ENCODE measurements at places on chromosomes 13 and 19. TPM values are rescaled to one million over a fixed set of nuclear protein-coding genes. Genes with fewer than 3 reads are reported as not detected.

ZNF99 gene
- total RNA-seq, result not detected

MISP gene
- total RNA-seq, result not detected

DNA sequence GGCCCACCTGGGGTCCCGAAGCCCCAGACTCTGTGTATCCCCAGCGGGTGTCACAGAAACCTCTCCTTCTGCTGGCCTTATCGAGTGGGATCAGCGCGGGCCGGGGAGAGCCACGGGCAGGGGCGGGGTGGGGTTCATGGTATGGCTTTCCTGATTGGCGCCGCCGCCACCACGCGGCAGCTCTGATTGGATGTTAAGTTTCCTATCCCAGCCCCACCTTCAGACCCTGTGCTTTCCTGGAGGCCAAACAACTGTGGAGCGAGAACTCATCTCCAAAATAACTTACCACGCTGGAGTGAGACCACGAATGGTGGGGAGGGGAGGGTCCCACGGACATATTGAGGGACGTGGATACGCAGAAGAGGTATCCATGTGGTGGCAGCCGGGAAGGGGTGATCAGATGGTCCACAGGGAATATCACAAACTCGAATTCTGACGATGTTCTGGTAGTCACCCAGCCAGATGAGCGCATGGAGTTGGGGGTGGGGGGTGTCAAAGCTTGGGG is 1.0 kb upstream of the ICAM5 start:
- H3K4me1 ChIP-seq, result peaks cover 77% of the 10 kb centered on the region
- H3K36me3 ChIP-seq, result peaks cover 21% of the 10 kb centered on the region
- H3K27me3 ChIP-seq, result peaks cover 59% of the 10 kb centered on the region
- DNase-seq, result no peak

DNA sequence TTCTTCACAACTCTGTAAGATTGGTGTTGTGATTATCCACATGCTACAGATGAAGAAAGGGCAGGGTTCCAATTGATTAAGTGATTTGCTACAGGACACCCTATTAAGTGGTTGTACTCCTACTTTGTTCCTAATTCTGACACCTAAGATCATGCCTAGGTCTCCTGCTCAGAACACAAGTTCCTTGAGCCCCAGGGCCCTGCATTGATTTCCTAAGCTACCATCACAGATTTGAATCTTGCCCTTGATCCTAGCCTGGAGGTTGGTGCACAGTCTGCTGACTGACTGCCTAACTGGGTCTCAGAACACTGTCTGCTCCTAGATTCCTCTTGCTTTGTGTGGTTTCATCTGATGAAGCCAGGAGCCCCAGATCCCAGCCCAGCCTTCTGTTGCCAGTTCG is 19.6 kb upstream of the WDFY2 start:
- H3K27me3 ChIP-seq, result no peaks in the 10 kb centered on the region
- peaks cover 7% of the 10 kb centered on the region for H3K4me1 ChIP-seq
- H3K4me3 ChIP-seq, result no peak overlapping the region
- H3K27ac ChIP-seq, result no peak overlapping the region
- no peaks in the 10 kb centered on the region for H3K36me3 ChIP-seq

GRCh38 chr13:82758044-82758443 is 1124.2 kb downstream of the SLITRK1 start:
- H3K27me3 ChIP-seq, result no peaks in the 10 kb centered on the region
- no peak overlapping the region for H3K4me3 ChIP-seq
- H3K36me3 ChIP-seq, result no peaks in the 10 kb centered on the region
- no peaks in the 10 kb centered on the region for H3K4me1 ChIP-seq
- H3K27ac ChIP-seq, result no peak overlapping the region

- no peaks in the 10 kb centered on the region for H3K27me3 ChIP-seq
- peaks cover 18% of the 10 kb centered on the region for H3K36me3 ChIP-seq
- DNase-seq, result no peak
- peak overlapping the region; percentile 74 for H3K4me3 ChIP-seq
- peaks cover 33% of the 10 kb centered on the region for H3K4me1 ChIP-seq
Observed at GRCh38 chr19:39411081-39411831, 1.2 kb upstream of the PLEKHG2 start.

DNA sequence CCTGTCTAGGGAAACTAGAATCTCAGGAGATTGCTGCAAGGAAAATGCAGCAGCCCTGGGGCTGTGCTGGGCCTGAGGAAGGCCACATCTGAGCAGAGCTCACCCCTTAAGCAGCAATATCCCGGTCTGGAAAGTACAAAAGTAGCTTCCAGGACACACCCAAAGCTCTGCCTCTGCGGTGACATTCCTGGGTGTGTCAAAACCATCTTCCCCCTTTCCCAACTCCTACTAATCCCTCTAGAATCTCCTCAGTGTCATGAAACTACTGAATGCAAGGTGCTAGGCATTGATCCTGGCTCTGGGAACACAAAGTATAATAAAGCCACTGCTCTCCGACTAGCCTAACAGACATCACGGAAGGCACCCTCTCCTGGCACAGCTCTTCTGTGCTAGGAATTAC is 5.0 kb downstream of the PBX4 start:
- H3K27ac ChIP-seq, result no peak overlapping the region
- H3K27me3 ChIP-seq, result no peaks in the 10 kb centered on the region
- peaks cover 52% of the 10 kb centered on the region for H3K4me1 ChIP-seq
- no peak overlapping the region for H3K4me3 ChIP-seq
- H3K36me3 ChIP-seq, result peaks cover 4% of the 10 kb centered on the region
- no peak for DNase-seq

DNA sequence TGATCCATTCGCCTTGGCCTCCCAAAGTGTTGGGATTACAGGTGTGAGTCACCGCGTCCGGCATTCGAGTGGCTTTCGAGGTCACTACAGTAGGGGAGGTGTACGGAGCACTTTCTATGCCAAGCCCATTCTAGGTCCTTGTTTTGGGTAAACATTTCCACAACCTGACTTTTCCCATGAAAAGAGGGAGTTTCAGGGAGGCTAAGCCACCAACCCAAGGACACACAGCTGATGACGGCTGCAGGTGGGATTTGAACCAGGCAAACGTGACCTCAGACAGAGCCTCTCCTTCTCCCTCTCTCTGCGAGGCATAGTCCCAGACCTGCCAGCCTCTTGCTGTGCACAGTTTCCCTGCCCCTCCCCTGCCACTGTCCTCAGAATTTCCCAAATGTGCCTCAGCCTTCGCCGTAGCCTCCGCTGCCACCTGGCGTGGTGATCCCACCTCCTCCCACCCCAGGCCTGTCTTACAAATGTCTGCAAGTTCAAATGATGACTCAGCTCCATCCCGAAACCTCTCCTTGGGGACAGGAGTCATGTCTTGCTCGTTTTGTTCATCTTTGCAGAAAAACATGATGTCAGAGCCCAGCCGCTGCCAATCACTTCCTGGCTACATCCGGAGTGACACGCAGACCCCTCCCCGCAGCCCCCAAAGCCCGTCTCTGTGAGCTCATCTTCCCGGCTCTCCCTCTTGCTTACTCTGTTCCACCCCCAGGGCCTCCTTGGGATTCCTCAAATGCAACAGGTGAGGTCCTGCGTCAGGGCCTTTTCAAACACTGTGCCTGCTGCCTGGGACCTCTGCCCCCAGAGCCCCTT is 6.6 kb upstream of the GADD45B start:
- no peak overlapping the region for H3K4me3 ChIP-seq
- H3K36me3 ChIP-seq, result no peaks in the 10 kb centered on the region
- no peak for DNase-seq
- no peaks in the 10 kb centered on the region for H3K4me1 ChIP-seq
- no peak overlapping the region for H3K27ac ChIP-seq

GRCh38 chr13:113802090-113802531 is 43.1 kb downstream of the TMEM255B start:
- no peak for DNase-seq
- H3K4me1 ChIP-seq, result no peaks in the 10 kb centered on the region
- no peaks in the 10 kb centered on the region for H3K27me3 ChIP-seq

GRCh38 chr19:12784394-12784870 is 6.9 kb upstream of the JUNB start:
- H3K4me1 ChIP-seq, result peaks cover 66% of the 10 kb centered on the region
- no peaks in the 10 kb centered on the region for H3K36me3 ChIP-seq
- peak overlapping the region; percentile 99 for H3K27ac ChIP-seq
- no peak overlapping the region for H3K4me3 ChIP-seq
- DNase-seq, result peak; percentile 74

DNA sequence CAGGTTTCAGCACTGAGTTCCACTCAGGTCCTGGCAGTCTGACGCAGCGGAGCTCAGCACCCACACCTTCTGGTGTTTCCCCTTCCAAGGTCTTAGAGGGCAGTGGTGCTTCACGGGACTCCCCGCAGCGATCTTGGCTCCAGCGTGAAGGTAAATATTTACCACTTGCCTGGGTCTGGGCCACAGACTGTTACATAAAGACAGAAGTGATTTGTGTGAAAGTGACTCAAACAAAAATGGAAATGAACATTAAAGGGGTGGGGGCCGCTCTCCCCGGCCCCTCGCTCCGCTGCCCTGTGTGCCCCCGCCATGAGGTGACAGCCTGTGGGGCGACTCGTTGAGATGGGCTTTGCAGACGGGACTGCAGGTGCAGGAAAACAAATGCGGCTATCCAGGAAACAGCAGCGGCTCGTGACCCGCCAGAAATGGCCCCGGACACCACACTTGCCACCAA is 55.0 kb downstream of the GGACT start:
- no peak for DNase-seq
- no peak overlapping the region for H3K4me3 ChIP-seq
- no peaks in the 10 kb centered on the region for H3K36me3 ChIP-seq
- no peak overlapping the region for H3K27ac ChIP-seq
- H3K27me3 ChIP-seq, result no peaks in the 10 kb centered on the region
- H3K4me1 ChIP-seq, result peaks cover 21% of the 10 kb centered on the region

DNA sequence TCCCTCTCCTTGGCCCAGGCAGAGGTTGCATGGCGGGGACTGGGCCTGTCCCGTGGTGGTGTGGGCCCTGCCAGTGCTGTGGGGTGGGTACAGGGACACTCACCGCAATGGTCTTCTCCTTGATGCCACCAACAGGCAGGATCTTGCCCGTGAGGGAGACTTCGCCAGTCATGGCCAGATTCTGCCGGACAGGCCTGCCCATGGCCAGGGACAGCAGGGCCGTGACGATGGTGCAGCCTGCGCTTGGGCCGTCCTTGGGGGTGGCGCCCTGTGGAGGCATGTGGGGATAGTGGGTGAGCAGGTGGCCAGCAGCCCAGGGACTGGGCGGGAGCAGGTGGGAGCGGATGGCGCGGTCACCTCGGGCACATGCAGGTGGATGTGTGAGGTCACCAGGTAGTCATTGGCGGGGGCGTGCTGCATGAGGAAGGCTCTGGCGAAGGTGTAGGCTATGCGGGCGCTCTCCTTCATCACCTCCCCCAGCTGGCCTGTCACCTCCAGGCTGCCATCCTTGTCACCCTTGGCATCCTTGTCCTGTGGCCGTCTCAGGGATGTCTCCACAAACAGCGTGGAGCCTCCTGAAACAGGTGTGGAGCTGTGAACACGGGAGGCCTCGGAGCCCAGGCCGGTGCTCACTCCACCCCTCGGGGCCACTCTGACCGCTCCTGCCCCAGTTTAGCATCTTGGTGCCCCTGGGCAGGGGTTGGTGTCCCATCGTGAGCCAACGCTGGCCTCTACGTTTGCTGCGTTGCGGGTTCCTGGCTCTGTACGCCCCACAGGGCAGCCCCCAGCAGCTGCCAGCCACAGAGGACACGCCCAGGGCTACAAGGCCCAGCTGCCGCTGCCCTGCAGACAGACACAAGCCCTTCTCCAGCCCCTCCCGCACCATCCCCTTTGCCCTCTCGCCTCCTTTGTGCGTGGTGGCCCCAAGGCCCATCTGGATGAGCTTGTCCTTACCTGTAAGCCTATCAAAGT is 3.4 kb downstream of the RPL36 start:
- no peak overlapping the region for H3K4me3 ChIP-seq
- DNase-seq, result no peak
- H3K36me3 ChIP-seq, result peaks cover 40% of the 10 kb centered on the region
- peaks cover 24% of the 10 kb centered on the region for H3K4me1 ChIP-seq
- H3K27me3 ChIP-seq, result no peaks in the 10 kb centered on the region

DNA sequence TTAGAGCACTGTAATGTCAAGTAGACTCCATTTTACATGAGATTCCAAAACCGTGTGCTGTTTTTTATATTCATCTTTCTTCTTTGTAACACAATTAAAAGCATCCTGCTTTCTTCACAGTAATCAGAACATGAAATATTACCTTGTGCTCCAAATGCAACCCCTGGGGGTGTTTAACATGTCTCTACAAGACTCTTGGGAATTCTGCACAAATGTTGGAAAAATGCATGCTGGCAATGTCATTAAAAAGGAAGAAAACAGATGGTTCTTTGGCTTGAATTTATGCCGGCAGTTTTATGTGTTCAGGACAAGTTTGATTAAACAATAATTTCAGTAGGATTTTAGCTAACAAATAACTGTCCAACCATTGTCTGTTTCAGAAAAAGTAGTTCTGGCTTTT is 159.1 kb downstream of the LIG4 start:
- no peaks in the 10 kb centered on the region for H3K4me1 ChIP-seq
- no peaks in the 10 kb centered on the region for H3K36me3 ChIP-seq
- no peak overlapping the region for H3K27ac ChIP-seq
- no peaks in the 10 kb centered on the region for H3K27me3 ChIP-seq

DNA sequence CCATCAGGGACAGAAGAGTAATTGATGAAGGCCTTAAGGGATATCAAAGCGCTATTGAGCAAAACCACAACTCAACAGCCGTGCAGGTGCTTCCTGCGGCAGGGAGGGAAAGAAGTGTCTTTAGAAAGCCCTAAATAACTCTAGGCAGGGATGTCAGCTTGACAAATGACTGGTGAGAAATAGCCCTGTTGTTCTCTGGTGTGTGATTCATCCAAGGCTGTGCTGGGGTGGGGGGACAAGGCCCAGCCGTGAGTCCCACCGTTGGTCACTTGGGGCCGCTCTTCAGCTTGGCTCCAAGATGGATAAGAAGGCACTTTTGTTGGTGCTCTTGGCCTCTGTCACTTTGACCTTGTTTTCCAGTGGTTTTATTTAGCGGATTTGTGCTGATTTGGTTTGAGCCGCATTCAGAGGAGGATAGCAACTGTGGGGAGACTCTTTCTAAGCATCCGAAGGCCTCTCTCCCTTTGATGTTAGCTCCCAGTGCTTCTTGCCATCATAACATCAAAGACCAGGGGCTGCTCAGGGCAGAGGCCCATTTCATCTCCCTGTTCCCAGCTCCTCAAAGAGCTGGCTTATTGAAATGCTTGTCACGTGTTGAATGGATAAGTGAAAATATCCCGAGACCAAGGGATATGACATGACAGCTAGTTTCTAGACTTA is 130.3 kb upstream of the SERP2 start:
- H3K27ac ChIP-seq, result no peak overlapping the region
- H3K4me1 ChIP-seq, result no peaks in the 10 kb centered on the region
- no peak overlapping the region for H3K4me3 ChIP-seq
